GM13977 (cell line): ENCODE measurements at places on chromosomes 7 and 10.

DNA sequence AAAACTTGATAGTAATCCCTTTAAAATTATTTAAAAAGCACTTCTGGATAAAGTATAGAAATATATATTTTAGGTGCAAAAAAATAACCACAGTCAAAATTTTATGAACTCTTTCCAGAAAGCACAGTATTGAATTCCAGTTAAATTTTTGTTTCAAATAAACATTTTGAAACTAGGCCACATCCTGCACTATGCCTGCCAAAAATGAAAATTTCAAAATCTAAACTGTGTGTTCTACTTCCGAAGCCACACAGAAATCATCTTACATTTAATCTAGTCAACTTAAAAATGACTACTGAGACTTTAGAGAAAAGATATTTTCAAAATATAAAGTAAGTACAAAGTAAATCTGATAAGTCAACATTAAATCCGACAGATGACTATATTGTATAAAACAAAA is 50.0 kb downstream of the MAGI2 start:
- no peak for DNase-seq

GRCh38 chr7:30886608-30887011 is 25.0 kb upstream of the AQP1 start:
- DNase-seq: no peak

DNA sequence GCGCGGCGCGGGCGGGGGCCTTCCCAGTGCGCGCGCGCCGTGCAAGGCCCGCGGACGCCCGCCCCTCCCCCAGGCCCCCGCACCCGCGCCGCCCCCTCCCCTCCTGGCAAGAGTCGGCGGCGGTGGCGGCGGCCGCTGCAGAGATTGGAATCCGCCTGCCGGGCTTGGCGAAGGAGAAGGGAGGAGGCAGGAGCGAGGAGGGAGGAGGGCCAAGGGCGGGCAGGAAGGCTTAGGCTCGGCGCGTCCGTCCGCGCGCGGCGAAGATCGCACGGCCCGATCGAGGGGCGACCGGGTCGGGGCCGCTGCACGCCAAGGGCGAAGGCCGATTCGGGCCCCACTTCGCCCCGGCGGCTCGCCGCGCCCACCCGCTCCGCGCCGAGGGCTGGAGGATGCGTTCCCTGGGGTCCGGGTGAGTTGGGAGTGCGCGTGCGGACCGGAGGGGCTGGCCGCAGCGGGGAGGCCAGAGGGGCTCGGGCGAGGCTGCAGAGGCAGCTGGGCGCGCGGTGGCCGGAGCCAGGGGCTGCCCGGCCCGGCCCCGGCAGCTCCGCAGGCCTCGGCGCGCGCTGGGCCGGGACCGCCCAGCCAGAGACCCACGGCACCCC is at the start of gene BMPR1A:
Gene BMPR1A (plus strand): TSS at position 109 of the 602 bp plus-strand sequence. CDS start 119,400 bp downstream, outside the sequence.
- peak; percentile 47 for DNase-seq

DNA sequence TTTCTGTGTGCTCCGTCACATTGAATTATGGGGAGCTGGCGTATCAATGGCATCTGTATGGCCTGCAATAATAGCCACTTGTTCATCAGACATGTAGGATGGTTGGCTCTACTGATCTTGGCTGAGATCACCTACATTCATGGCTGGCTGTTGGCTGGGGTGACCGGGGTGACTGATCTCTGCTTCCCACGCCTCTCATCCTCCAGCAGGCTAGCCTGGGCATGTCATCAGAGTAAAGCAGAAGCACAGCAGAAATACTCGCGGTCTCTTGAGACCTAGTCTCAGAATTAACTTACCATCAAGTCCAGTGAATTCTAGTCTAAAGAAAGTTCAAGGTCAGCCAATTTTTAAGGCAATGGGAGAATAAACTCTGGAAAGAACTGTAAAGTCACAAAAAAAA is 257.7 kb upstream of the GLI3 start:
- DNase-seq: no peak

GRCh38 chr7:98903246-98903645 is 24.9 kb downstream of the TRRAP start:
- DNase-seq: no peak

DNA sequence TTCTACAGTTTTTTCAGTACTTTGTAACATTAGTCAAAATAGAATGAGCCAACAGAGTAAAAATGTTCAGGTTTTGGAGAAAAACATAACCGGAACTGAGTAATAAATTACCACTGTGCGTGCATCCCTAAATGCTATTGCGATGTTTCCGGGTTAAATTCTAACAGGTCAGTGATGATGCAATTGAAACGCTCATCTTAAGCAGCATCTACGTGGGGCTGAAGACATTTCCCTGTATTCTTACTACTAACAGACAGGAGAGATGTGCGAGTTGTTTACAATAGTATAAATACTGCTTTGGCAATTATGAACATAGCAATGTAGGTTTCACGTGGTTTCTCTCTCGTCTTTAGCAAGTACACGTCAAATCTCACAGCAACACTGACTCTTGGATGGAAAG is 149.4 kb downstream of the USP6NL start:
- DNase-seq: no peak

DNA sequence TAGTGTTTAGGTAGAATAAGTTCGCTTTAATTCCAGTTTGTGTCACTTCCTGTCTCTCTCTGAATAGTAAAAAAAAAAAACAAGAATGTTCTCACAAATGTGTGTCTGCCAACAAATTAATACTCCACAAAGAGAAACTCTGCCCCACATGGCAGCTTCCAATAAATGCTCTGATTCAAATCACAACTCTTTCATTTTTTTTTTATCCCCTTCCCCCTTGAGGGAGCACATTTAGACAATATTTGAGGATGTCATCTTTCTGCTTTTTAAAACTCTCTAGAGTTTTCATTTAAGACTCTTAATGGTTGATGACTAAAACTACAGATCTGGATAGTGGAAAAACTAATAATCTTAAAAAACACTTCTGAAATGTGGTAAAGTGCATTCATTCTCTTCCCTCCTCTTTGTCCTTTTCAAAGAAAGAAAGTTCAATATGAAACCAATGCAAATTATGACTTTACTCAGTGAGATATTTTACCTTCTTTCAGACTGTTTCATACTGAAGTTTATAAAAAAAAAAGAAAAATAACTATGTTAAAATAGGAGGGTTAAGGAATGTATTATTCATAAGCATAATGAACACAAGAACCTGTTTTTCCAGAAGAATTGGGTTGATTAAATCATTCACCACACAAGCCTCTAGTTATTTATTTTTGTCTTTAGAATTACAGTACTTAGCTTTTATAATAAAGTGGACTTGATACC is 42.3 kb downstream of the ARID5B start:
- DNase-seq: peak; percentile 35

GRCh38 chr10:20892796-20893195 is 4.3 kb downstream of the NEBL start:
- no peak for DNase-seq

GRCh38 chr10:129387258-129387525 is 79.8 kb upstream of the MGMT start:
- no peak for DNase-seq

GRCh38 chr7:39697483-39697882 is 74.1 kb downstream of the RALA start:
- no peak for DNase-seq

DNA sequence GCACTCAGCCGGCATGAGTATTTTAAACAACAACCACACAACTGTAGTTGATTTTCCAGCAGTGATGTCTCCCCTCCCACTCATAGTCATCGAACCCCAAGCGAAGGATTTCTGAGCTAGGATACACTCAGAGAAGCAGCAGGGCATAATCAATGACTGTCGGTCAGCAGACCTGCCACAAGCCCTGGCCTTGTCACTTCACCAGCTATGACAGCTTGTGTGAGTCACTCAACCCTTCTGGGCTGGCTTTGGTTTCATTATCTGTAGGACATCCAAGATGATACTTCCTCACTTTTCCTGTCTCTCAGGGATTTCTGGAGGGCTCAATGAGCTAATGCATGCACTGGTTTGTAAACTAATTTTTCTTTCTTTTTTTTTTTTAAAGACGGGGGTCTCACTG is 22.0 kb upstream of the UBE3C start:
- no peak for DNase-seq

DNA sequence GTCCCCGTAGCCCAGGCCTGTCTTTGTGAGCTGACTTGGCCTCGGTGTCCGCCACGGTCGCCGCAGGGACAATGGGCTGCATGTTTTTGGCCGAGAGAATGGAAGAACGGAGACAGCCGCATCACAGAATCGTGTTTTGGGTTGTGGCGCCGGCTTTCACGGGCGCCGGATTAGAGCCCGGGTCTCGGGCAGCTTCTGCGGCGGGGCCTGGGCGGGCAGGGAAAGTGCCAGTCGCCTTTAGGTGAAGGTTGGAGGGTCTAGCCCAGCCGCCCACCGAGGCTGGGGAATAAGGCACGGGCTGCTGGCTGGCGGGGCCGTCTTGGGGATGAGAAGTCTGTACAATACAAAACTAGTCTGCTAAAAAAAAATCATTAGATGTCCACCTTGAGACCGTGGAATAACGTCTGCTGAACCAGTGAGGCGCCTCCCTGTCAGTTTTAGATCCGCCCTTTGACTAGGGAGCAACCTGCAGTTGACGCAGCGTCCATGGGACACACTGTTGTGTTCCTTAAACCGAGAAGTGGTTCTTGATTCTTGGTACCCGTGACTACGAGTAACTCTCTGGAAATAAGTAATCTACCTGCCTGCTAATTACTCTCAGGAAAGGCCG is 577 bp downstream of the DNAJB9 start:
- peak; percentile 31 for DNase-seq

DNA sequence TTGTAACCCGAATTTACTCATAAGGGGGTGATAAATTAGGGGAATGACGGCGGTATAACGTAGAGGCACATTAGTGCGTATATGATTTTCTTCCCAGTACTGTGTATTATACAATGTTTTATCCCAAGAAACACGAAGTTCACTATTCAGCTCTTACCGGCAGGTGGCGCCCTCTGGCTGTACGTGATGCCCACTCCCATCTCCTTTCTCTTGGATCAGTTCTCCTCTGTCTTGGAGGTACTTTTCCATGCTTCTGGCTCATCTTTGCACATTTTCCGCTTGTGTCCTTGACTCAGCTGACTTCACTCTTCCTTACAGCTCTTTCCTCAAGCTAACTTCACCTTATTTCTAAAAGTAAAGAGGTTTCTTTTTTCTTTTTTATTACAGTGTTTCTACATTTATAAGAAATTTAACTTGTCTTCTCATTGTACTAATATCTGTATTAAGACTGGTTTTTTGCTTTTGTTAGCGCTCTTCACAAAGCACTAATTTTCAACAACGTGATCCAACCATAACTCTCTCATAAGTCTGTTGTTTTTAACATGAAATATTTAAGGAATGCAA is 21.3 kb downstream of the TMEM176B start:
- DNase-seq: peak; percentile 56

DNA sequence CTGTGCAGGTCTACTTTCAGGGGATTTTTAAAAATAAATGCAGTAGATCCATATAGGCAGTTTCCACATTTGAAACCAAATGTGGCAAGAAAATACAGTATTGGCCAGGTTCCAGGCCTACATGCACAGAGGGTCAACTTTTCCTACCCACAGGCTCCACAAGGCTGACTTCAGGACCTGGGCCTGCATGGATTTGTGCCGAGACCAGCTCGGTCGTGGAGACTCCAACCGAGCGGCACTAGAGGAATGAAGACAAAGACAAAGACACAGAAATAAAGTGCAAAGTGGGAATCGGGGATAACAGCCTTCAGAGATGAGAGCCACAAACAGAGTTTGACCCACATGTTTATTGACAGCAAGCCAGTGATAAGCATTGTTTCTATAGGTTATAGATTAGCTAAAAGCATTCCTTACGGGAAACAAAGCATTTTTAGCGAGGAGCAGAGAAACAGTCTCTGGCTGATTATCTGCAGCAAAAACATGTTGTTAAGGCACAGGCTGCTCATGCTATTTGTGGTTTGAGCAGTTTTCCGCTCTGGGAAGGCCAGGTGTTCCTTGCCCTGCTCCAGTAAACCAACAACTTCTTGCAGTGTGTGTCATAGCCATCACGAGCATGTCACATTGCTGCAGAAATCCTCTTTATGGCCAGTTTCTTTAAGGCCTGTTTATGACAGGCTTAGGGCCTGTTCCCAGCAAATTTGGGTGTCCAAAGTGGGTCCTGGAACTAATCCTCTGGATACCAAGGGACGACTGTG is 52.6 kb downstream of the ZNF37A start:
- DNase-seq: no peak

- DNase-seq: no peak
Measured at GRCh38 chr10:6173203-6173602, 29.5 kb upstream of the PFKFB3 start.

DNA sequence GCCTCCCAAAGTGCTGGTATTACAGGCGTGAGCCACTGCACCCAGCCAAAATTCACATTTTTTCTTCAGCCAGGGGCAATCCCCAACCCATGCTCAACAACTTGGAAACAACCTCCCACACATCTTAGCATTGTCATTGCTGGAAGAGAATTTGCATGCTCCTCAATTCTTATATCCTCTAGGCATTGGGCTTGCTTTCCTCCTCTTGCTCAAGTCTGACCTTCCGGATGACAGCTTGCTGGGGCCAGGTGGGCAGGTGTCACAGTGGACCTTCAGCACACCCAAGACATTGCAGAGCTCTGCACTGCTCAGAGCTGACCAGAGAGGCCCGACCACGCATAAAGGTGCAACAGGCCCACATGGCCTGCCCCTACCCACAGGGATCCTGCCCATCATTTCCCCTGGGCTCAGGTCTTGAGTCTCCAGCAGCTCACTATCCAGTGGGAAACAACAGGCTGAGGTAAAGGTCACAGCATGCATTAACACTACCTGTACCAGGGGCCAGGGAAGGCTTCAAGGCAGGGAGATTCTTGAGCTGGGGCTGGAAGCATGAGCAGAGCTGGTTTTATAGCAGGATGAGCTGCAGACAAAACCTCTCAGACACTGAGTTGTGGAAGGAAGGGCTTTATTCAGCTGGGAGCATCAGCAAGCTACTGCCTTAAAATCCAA is 6.8 kb upstream of the GPR15LG start:
- no peak for DNase-seq

- DNase-seq: no peak
Measured at GRCh38 chr10:116740971-116741370, 1.4 kb downstream of the HSPA12A start.

- DNase-seq: no peak
Measured at GRCh38 chr7:91345449-91345848, 81.2 kb downstream of the FZD1 start.

DNA sequence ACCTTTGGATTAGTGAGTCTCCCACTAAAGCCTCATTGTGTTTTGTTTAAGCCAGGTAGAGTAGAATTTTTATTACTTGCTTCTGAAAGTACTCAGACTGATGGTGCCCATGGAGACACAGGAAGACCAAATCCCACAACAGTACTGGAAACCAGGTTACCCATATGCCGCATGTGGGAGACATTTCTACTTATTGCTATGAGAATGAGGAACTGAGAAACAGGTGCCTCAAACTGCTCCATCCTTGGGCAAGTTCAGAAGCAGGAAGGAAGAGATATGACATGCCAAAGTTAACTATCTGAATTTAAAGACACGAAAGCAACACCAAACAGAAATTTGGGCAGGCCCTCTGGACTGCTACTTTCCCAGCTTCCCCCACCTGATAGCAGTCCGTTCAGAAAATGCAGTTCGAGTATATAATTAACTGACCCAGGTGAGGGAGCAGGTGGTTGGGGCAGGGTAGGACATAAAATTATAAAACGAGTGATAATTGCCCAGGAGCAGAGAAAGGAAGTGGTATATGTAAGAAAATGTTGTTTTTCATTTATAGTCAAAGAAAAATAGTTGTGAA is 382.3 kb upstream of the MTPN start:
- DNase-seq: peak; percentile 2

- no peak for DNase-seq
Measured at GRCh38 chr7:142595816-142596516, 153.3 kb upstream of the PRSS1 start.
